Psoas muscle (tissue), 8 donors: ENCODE measurements at places on chromosomes 2 and 18. TPM values are rescaled to one million over a fixed set of nuclear protein-coding genes. Genes with fewer than 3 reads are reported as not detected.

- peak; percentile 42 for DNase-seq
These were observed 7.4 kb downstream of the SOCS6 start for GRCh38 chr18:70296289-70296688.

- DNase-seq, result no peak
These were observed 276.3 kb upstream of the ERBB4 start for GRCh38 chr2:212814941-212815340.

Gene SPP2
- polyA plus RNA-seq, result not detected

DNA sequence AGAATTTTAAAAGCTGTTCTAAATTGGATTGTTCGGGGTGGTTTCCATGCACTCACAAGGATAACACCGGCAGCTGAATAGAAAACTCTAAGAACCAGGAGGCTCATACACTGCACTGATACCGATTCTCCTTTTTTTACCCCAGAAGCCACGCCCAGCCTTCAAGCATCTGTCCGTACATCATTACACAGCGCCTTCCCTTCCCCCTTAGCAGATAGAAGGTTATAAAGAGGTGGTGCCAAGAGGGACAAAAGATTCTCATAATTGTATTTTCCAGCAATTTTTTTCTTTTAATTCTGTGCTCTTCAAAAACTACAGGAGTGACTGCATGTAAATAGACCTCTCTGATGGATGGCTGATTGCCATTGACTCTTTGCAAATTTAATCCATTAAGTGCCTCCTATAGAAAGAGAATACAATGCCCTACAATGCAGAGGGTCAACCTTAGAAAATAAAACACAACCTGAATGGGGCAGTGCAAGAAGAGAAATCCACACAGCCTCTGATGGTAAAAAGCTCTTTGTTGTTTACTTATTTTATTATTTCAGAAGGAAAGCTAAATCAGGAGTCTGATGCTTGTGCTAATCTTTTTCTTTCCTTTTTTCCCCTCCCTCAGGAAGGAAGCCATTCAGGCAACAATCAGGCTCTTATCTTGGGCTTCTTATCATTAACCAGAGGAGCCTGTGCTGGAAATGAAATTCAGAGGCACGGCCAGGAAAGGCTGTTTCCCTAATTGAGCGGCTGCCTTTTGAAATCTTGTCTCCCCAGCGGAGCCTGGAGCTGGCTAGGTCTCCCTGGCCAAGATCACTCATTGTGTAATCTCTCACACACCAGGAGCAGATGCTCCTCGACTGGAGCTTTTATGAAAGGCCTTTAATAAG, 198.9 kb upstream of the NABP1 start:
- peak; percentile 68 for DNase-seq

Gene DLX1
- polyA plus RNA-seq, result 0.15 TPM

Gene TNFAIP6
- polyA plus RNA-seq, result 1.2 TPM

DNA sequence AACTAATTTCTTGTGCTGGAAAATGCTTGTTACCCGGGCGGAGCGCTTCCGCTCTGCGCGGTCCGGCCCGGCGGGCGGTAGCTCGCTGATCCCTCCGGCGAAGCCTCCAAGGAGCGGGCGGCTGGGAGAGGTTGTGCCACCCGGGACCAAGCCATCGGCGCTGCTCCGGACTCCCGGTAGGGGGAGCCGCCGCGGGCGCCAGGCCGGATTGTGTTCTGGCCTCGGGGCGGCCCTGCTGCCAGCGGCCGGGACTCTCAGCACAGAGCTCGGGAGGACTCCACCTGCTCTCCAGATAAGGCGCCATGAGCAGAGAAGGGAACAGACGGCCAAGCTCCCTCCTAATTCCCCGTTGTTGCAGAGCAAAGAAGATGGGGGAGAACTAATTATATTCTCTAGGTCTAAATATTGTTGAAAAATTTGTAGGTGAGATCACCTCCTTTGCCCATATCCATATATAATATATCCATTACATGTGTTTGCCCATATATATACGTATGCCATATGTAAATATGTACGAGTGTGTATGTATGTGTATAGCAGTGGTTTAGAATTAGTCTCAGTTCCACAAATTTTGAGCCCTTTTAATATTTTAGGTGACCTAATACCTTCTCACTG, 13.8 kb upstream of the SATB2 start:
- peak; percentile 67 for DNase-seq

Gene DOK6
- polyA plus RNA-seq, result 0.06 TPM

Gene ZNF142
- polyA plus RNA-seq, result 6.9 TPM

- peak; percentile 25 for DNase-seq
These were observed 30.2 kb downstream of the LONRF2 start for GRCh38 chr2:100292022-100292580.

- no peak for DNase-seq
These were observed 95.6 kb downstream of the ITGA4 start for GRCh38 chr2:181552808-181553207.
